ENCODE measurements at places on chromosomes 5 and 9.

DNA sequence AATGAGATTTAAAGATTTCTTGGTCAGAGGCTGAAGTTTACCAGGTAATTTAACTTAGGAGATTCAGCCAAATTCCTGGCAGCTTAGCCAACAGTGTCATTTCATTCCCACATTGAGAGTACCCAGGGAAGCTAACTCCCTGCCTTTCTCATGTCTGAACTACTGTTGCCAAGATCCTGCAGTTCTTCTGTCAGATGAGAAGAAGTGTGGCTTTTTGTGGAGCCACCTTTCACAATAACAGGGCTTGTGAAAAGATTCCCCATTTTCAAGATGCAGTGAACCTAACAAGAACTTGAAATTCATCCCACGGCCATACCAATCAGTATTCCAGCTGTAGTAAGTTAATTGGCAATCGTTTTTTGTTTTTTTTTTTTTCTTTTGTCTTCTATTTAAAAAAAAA is 176.4 kb downstream of the XRCC4 start:
- DNase-seq, result no peak

DNA sequence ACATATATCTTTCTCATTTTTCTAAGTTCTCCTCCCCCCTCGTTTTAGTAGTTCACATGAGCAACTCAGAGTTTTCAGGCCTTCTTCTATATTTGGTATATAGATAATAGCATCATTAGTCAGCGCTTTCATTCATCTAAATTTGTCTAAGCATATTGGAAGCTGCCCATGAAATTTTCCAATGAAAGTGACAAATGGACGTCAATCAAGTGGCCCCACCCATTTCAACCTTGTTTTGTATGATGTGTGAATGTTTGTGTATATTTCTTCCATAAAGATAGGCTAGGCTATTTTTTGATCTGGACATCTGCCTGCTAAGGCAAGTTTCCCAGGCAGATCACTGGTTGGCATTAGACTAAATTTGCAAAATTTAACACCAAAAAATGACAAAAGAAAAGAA is 104.0 kb upstream of the SSBP2 start:
- DNase-seq, result no peak

- DNase-seq, result no peak
Measured at GRCh38 chr5:135391869-135392255, 7.2 kb downstream of the MACROH2A1 start.

DNA sequence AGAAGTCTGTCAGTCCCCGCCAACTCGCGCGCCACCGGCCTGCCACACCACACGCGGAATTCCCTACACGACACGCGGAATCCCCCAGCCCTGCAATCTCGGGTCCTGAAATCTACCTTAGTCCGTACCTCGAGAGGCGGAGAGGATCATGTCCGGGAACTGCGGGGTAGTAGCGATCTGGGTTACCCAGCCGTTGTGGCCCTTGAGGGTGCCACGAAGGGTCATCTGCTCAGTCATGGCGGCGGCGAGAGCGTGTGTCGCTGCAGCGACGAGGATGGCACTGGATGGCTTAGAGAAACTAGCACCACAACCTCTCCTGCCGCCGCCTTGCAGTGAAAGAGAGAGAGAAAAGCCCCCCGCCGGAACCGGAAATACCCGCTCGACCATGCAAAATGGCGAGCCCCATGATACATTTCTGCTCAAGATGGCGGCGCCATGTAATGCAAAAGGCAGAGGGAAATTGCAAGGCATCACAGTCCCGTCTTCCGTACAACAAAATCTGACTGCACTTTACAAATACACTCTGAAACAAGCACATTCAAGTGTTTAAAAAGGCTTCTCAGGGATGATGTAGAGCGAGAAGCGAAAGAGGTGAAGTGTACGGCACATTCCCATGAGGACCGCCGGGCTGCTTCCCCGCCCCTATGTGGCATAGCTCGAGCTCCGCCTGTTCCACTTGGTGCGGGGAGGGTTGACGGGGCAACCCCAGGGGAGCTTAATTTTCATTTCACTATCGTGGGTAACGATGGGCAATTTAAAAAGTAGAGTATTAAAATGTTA is at the start of gene RACK1:
RACK1 (minus strand) TSS at position 343 of the 780 bp plus-strand sequence; CDS start at position 237, 106 bp downstream.
- DNase-seq, result peak; percentile 95

- DNase-seq, result no peak
Measured at GRCh38 chr9:90967145-90967538, 165.5 kb downstream of the SYK start.

GRCh38 chr5:62284946-62285891 is 20.8 kb upstream of the KIF2A start:
- peak; percentile 42 for DNase-seq

GRCh38 chr9:18849270-18849669 is 183.7 kb downstream of the SAXO1 start:
- no peak for DNase-seq

DNA sequence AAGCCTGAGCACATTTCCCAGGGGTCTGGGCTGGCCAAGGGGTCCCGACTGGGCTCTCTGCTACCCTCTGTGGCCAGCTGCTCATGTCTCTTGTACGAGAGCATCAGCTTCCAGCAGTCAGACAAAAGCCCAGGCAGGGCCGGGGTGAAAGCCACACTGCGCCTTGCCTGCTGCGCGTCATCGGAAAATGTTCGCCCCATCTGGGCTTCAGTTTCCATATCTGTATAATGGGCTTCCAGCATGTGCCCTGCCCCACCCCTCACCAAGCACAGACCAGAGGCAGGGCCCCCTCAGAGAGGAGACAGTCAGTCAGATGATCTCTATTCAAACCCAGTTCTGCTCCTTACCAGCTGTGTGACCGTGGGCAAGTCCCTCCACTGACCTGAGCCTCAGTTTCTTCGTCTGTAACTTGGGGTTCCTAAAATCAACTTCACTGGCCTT is 8.0 kb upstream of the GRHPR start:
- DNase-seq, result no peak

DNA sequence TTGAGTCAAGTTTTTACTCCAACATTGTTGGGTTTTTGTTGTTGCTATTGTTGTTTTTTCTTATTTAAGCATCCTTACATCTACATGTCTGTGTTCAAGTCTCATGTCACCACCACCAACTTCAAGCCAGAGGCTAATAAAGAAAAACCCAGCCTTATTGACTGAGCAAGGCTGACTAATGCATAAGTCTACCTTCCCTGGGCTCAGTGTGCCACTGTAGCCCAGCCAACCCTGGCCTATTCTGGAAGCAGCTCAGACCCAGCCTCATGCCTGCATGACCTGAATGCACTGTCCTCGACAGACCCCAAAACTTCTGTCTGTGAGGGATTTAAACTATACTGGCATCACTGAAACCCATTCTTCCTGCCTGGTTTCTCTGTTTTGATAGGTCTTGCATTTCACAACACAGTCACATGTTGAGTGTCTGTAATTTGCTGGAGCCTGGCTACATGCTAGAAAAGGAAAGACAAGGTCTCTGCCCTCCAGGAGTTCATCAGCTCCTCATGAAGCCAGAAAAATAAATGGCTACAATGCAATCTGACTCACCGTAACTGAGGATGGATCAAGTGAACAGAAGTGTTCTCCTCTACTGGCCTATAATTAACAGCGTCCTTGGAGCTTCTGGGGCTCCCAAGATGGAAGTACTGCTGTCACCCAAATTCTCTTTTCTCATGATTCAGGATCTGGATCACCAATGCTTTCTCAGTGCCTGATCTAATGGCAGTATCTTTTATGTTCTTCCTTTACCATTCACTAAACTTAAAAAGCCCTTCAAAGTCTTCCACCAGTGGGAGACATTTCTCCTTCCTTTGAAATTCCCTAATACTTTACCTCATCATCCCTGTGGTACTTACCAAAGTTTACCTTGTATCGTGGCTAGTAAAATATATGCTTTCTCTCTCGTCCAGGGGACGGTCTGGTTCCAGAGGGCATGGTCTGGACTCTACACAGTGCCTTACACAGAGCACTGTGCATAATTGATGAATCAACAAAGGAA is 103.9 kb upstream of the IFNE start:
- DNase-seq, result no peak

- DNase-seq, result peak; percentile 66
Measured at GRCh38 chr9:90457386-90458190, 185.0 kb downstream of the DIRAS2 start.

DNA sequence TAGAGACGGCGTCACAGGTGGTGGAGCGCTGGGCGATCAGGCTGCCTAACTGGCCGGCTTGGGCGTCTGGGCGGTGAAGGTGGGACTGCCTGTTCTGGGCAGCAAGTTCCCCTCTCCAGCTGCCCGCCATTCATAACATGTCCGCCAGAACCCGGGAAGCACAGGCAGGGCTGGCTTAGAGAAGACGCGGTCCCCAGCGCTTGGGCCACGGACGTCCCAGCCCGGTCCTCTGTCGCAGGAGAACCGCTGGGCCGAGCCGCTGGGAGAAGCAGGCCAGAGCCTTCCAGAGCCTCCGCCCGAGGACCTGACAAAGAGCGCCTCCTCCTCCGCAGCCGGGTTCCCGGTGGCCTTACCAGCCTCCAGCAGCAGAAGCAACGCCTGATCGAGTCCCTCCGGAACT is 15.2 kb upstream of the HAND1 start:
- no peak for DNase-seq

- DNase-seq, result no peak
Measured at GRCh38 chr5:159451197-159452052, 121.1 kb upstream of the IL12B start.

GRCh38 chr9:130255631-130256134 is 9.9 kb upstream of the HMCN2 start:
- DNase-seq, result no peak

- DNase-seq, result no peak
Measured at GRCh38 chr9:7363777-7364477, 435.7 kb downstream of the DMAC1 start.

DNA sequence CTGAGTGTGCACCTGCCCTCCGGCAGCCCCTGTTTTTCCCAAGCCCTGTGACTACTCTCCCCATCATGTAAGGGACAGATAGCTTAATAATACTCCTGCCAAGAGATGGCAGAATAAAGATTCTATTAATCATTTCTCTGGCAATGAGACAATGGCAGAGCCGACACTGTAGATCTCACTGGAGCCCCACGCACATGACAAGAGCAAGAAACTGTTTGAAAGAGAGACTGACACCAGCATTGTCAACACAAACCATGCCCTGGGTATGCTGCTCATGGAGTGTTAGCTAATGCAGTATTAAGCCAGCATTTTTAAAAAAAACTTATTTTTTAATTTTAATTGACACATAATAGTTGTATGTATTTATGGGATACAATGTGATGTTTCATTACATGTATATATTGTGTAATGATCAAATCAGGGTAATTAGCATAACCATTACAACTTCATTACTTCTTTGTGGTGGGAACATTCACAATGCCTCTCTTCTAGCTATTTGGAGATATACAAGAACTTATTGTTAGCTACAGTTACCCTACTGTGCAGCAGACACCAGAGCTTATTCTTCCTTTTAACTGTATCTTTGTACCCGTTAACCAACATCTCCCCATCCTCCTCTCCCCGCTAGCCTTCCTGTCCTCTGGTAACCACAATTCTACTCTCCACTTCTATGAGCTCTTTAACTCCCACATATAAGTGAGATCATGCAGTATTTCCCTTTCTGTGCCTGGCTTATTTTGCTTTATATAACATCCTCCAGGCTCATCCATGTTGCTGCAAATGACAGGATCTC is 31.5 kb upstream of the SEMA4D start:
- DNase-seq, result no peak

DNA sequence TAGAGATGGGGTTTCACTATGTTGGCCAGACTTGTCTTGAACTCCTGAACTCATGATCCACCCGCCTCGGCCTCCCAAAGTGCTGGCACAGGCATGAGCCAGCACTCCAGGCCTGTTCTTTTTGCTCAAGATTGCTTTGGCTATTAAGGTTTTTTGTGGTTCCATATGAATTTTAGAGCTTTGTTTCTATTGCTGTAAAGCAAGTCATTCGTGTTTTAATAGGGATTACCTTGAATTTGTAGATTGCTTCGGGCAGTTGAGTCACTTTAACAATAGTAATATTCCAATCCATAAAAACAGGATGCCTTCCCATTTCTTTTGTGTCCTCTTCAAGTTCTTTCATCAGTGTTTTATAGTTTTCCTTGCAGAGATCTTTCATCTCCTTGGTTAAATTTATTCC is 22.1 kb downstream of the C6 start:
- DNase-seq, result no peak

DNA sequence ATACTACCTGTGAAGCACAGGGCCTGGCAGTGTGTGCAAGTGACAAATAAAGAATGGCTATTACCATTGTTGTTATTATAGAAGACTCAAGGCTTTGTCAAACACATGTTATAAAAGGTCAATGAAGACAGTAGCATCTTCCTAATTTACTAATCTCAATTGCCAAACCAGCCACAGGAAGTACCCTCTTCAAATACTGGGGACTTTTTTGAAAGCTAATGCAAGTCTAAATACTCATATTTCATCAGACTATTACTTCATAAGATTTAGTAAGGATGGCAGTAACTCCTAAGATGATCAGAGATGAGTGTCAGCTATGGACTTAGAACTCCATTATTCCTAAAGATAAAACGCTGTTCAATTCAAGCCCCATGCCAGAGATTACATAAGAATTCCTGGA is 43.0 kb downstream of the GNAQ start:
- DNase-seq, result no peak

GRCh38 chr5:58722160-58722559 is 139.3 kb downstream of the RAB3C start:
- no peak for DNase-seq

- DNase-seq, result no peak
Measured at GRCh38 chr5:179585941-179586401, 35.6 kb downstream of the RUFY1 start.

DNA sequence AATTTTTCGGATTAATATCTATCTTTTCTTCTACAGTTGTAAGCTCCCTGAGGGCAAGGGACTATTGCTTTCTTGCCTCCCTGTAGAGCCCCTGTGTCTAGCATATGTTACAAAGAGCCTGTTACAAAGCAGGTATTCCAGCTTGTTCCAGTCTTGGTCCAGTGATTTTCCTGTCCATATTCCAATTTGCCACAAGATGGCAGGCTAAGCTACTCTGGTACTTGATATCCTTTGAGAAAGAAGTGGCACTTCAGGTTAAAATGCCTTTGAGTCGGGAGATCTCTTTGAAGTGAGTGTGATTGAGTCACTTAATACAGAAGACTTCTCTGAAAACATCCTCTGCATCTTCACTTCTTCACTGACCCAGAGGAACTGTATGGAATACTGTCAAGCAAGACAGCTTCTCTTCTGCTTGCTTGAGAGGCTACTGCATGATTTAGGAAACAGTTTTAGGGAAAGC is 24.5 kb downstream of the CAVIN4 start:
- DNase-seq, result peak; percentile 76

- DNase-seq, result no peak
Measured at GRCh38 chr5:139733010-139733688, 62.5 kb upstream of the PSD2 start.

- DNase-seq, result no peak
Measured at GRCh38 chr9:121336665-121337064, 33.4 kb downstream of the STOM start.

- no peak for DNase-seq
Measured at GRCh38 chr9:93582550-93582949, 6.2 kb downstream of the PHF2 start.

- DNase-seq, result peak; percentile 3
Measured at GRCh38 chr9:108297073-108297472, 558.7 kb downstream of the ACTL7B start.

DNA sequence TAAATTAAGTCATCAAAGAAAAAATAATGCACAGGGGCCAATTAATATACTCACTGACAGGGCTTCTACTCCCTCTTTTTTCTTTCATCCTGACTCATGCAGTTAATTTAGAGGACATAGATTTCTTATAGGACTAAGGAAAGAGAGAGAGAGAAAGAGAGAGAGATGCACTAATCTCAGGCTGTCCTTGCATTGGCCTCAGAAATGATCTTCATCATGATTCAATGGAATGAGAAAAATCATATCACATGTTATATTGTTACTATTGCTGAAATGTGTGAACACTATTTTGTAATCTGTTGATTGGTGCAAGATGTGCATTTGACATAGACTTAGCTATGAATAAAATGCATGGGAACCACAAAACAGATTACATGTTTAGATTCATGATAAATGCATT is 608.3 kb upstream of the NUDT12 start:
- no peak for DNase-seq

Data from trophoblast cell (in vitro differentiated cells and primary cell).